ENCODE measurements at places on chromosomes 13 and 19.

DNA sequence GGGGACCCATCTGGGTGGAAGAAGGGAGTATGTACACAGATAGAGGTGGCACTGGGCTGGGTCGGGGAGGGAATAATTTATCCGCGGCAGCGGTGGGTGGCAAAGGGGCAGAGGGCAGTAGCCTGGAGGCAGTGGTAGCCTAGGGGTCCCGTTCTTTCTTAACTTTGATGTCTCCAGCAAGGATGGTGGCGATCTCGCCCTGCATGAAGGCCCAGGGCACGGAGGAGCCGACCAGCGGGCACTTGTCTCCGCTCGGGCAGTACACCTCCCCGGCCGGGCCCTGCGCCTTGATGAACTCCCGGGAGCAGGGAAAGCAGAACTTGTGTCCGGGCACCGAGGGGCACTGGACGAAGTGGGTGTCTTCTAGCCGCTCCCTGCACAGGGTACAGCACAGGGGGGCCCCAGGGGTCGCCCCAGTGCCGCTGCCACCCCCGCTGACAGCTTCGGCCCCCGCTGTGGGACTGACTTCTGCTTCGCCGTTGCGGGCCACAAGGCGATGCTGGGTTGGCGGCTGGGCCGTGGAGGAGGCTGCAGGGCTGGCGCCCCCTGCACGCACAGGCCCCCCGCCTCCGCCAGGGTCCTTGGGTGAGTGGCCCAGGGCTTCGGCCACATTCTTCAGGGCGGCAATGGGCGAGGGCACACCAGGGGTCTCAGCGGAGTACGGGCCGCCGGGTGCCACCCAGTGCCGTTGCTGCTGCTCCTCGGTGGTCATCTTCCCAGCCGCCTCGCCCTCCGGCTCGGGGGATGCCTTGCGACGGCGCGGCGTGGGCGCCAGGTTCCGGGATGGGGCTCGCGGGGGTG is 1.9 kb downstream of the IRF2BP1 start:
- DNase-seq = no peak

DNA sequence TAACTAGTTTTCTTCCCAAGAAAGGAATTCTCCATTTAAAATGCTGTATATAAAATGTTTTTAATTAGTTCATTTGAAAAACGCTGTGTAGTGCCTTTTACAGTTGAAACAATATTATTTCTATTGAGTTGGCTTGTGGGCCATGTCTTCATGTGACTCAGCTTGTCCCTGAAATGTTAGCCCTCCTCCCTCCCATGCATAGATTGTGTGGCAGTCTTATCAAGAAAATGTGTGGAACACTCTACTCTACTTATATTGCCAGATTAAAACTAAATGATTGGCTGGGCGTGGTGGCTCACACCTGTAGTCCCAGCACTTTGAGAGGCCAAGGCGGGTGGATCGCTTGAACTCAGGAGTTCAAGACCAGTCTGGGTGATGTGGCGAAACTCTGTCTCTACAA is 33.4 kb downstream of the TFDP1 start:
- DNase-seq = no peak

GRCh38 chr19:4035582-4035981 is 28.0 kb downstream of the PIAS4 start:
- DNase-seq = no peak

- DNase-seq = no peak
Observed at GRCh38 chr13:112802802-112803195, 113.0 kb downstream of the ATP11A start.

GRCh38 chr19:2474232-2475017 is 1.5 kb upstream of the GADD45B start:
- DNase-seq = no peak

- no peak for DNase-seq
Observed at GRCh38 chr13:114118511-114119123, 13.8 kb downstream of the RASA3 start.

DNA sequence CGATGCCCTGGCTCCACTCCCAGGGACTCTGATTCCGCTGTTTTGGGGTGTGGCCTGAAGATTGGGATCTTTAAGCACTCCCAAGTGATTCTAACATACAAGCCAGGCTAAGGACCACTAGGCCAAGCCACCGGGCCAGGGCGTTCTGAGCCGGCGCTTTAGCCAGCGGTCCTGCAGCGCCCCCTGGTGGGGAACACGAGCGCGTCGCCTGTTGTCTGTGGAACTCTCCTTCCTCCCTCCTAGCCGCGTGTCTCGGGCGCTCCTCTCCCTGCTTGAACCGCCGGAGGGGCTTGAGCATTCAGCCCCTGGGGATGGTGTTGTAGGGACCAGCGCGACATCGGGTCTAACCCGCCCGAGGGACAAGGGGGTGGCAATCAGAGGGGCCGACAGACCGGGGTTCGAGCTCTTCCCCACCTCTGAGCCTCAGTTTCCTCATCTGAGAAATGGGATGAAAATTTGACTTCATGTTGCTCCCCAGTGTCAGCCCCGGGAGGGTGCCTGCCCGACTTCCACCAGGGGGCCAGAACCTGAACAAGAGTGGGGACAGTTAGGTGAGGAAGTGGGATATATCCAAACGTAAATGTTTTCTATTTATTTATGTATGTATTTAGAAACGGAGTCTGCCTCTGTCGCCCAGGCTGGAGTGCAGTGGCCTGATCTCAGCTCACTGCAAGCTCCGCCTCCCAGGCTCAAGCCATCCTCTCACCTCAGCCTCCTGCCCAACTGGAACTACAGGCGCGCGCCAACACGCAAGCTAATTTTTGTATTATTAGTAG is 18.0 kb upstream of the PNMA8B start:
- DNase-seq = no peak
